Activated CD4-positive, alpha-beta T cell treated with anti-CD3 and anti-CD28 coated beads for 4 hours (primary cell): ENCODE measurements at places on chromosomes 4 and X.
A peak's percentile ranks its signal among the peaks of the same experiment; 100 is the strongest.

GRCh38 chrX:94114362-94114761, 440.4 kb downstream of the FAM133A start:
- DNase-seq, result no peak

DNA sequence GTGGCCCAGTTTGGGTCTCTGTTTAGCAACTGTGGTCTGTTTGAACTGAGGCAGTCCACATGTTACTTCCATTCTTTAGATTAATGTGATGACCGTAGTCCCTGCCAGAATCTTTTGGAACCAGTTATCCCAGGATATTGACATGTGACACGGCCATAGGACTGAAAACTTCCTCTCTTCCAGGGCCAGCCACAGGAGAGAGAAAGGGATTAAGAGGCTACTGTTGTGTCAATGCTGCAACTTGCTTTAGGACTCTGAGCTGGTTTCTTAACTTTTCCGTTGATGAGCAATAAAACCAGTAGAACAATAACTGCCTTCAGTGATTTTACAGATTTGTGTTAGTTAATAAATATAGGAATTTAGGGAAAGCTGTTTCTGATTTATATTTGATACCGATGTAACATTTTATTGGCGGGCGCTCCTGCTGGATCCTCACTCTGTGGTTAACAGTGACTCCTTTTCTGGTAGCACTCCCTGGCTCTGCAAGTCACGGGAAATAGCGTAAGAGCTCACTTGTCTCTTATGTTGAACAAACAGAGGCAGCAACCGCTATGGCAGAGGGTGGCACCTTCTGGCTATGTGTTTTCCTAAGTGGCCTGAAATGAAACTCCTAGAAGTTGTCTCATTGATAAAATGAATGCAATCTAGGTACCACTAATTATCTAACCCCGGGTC, 2.5 kb downstream of the TENM3 start:
- DNase-seq, result no peak

DNA sequence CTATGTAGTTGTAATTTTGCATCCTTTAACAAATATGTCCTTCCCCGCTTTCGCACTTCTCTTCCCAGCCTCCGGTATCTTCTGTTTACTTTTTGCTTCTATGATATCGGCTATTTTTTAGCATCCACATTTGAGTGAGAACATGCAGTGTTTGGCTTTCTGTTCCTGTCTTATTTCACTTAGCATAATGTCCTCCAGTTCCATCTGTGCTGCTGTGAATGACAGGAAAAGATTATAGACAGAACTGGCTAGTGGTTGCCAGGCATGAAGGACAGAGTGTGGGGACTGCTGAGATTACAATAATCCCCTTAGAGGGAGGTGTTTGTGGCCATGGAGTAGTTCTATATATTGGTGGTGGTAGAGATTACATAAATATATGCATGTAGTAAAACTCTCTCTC, 588.6 kb downstream of the NLGN4X start:
- no peak for DNase-seq

- DNase-seq, result no peak
Measured at GRCh38 chrX:107871136-107871535, 45.5 kb downstream of the MID2 start.

DNA sequence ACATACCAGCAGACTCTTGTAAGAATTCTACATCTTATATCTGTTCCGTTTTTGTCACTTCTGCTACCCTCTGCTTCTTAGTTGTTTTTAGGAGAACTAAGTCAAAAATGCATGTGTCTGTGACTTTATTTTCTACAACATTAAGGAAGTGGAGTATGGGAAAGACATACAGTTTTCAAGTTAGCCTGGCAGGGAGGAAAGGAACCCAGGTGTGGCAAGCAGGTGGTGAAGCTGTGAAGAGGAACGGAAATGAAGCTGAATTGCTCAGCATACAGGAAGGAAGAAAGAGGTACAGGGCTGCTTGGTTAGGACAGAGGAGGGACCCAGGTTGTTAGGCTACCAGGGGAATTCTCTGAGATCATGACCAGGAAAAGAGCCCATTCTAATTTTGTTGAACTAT, 9.4 kb downstream of the GPRIN3 start:
- peak; percentile 39 for DNase-seq

- DNase-seq, result no peak
Measured at GRCh38 chrX:106963111-106963510, 36.9 kb downstream of the MORC4 start.

GRCh38 chrX:69062493-69062892, 102.8 kb downstream of the PJA1 start:
- no peak for DNase-seq

DNA sequence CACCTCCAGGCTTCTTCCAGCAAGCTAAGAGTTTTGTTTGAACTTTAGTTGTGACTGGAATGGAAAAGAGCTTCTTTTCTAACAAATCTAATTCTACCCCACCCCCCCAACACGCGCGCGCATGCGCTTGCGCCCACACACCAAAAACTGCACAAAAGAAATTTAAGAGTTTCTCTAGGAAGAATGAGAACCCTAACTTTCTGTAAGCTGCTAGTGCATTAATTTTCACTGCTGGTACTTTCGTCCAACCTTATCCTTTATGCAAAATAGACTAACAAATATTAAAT, 9.0 kb upstream of the INTU start:
- no peak for DNase-seq

DNA sequence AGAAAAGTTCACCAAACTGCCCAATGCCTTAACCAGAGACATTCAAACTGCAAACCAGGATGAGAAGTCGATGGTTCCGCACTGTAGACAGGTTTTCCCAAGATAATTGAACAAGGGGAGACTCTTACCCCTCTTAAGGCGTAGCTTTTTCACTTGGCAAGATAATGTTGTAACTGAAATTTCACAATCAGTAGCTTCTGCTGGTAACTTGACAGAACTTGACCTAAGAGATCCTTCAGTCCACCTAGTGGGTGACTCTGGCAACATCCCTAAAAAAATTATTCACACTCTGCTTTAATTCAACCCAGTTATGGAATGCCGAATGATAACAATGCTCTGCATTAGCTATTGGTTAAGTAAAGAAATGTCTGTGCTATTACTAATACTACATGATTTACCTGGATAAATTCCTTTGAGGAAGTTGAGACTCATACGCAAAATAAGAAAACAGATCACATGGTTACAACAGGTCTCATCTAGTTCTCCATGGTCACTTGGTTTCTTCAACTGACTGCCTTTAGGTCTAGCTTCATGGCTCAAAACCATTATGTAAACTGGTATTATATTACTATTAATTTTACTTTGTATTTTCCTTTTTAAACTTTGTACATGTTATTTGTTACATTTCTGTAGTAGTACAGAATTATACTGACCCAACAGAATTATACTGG, 9.1 kb downstream of the ELF2 start:
- DNase-seq, result no peak

GRCh38 chr4:155724731-155725130, 34.1 kb upstream of the GUCY1B1 start:
- DNase-seq, result no peak

- no peak for DNase-seq
Measured at GRCh38 chrX:136754651-136755050, 26.1 kb downstream of the ARHGEF6 start.

- DNase-seq, result no peak
Measured at GRCh38 chr4:1294891-1295290, 5.2 kb downstream of the MAEA start.

GRCh38 chr4:47427935-47428334, 35.6 kb downstream of the COMMD8 start:
- DNase-seq, result no peak

DNA sequence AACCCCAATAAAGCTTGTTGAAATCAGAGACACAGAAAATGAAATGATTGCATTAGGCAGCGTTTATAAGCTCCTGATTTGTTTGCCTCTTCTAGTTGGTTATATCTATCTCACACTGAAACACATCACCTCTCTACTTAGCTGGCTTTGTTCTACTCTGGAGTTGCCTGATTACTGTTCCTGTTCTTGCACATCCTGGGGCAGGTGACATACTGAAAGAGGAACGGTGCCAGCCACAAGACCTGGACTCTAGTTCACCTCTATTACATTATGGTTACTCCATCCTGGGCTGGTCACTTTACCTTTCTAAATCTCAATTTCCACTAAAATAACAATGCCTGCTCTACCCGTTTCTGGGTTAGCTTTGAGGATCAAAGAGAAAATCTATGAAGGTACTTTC, 47.9 kb downstream of the TRIM2 start:
- no peak for DNase-seq

- no peak for DNase-seq
Measured at GRCh38 chr4:79047316-79047715, 108.1 kb upstream of the PAQR3 start.

GRCh38 chrX:633043-633984, 2.7 kb downstream of the SHOX start:
- DNase-seq, result no peak

GRCh38 chr4:43373201-43373600, 480.7 kb downstream of the GRXCR1 start:
- no peak for DNase-seq

GRCh38 chr4:84565951-84566350, 17.0 kb upstream of the CDS1 start:
- DNase-seq, result no peak

DNA sequence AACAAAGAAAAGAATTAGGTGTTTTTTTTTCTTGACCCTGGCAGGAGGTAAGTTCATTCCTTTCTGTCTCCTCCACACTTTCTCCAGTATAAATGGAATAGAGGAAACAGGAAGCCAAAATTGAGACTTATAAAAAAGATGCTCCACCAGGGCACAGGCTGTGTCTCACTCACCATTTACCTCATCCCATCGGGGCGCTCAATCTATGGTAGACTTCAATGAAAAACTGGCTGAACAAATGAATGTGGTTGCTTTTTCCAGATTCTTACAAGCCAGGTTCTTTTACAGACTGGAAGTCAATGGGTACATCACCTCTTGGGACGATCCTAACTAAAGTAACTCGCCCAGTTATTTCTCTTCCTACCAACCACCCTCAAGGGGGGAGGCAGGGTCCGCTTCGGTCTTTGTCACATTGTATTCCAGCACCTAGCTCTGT, 685 bp downstream of the COMMD8 start:
- no peak for DNase-seq

GRCh38 chrX:42269186-42269585, 345.8 kb upstream of the CASK start:
- DNase-seq, result no peak

- DNase-seq, result no peak
Measured at GRCh38 chr4:113987382-113987941, 8.0 kb upstream of the ARSJ start.

GRCh38 chrX:40552768-40553167, 28.0 kb upstream of the ATP6AP2 start:
- no peak for DNase-seq

DNA sequence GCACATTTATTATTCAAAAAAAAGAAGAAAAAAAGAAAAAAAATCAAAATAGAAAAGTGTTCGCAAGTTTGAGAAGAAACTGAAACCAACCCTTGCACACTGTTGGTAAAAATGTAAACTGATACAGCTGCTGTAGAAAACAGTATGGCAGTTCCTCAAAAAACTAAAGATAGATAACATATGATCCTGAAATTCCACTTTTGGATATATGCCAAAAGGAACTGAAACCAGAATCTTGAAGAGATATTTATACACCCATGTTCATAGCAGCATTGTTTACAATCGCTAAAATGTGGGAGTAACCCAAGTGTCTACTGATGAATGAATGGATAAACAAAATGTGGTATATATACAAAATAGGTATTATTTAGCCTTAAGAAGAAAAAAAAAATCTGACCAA, 155.4 kb downstream of the TBCK start:
- DNase-seq, result no peak

- DNase-seq, result no peak
Measured at GRCh38 chr4:20641976-20642375, 58.3 kb upstream of the PACRGL start.
